ENCODE measurements at places on chromosomes 7 and 10.

DNA sequence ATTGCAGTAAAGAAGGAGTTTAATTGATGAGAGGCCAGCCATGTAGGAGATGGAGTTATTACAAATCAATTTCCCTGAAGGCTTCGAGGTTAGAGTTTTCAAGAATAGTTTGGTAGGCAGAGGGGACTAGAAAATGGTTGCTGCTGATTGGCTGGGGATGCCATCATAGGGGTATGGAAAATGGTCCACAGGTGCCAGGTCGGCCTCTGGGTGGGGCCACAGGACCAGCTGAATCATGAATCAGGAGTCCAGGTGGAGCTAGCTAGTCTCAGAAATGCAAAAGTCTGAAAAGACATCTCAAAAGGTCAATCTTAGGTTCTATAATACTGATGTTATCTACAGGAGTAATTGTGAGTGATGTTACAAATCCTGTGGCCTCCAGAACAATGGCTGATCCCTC lies 714.0 kb upstream of the GHITM start:
- no peak for DNase-seq

DNA sequence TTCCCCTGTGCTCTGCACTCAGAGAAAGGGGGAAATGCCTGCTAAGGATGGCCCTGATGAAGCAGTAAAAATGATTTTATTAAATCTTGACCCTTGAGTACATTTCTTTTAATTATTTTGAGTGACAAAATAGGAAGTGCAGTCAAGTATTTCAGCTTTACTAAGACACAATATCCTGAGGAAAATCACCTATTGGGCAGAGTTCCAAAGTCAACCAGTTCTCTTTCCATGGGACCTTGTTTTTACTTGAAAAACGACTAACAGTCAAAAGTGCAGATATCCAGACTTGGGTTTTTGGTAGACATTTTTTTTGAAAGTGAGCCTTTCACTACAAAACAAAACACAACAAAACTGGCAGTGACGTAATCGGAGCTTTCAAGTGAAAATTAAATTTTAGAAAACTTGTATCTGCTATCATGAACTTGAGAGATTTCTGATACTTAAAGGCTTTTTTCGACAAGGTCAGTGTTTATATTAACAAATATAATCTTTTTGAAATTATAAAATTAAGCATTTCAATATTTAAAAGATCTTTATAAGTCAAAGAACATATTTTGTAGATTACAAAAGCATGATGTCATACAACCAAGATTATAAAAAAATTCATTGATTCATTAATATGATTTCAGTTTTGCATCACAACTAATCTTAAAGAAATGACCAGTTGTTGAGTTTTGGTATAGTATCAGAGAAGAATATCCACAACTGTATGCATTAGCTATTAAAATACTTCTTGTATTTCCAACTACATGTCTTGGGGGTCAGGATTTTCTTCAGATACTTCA lies 513.8 kb upstream of the AKR1E2 start:
- DNase-seq: no peak

DNA sequence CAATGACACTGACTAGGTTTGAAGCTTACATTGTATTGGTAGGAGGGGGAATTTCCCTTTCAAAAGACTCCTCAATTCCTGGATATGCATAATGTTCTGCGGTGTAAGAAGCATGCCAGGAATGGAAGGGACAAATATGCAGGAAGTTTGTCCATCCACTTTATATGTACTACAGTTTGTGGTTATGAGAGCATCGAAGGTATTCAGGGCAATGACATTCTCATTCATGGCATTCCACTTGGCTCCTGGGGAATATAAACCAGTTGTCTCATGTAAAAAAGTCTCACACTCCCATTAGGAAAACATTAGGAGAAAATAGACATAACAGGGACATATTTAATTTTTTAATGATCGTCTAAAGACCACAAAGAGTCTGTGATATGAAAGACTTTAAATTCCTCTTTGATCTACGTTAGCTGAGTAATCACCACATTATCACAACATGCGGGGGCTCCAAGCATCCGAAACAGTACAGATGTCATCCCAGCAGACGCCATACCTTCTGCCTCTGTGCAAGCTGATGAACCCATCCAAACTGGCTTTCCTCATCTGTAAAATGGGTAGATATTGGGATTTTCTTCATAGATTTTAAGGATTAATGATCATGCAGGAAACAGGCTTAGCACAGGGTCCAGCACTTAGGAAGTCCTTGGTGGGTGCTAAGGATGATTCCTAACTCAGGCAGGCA lies 675.3 kb downstream of the INHBA start:
- DNase-seq: peak; percentile 31

DNA sequence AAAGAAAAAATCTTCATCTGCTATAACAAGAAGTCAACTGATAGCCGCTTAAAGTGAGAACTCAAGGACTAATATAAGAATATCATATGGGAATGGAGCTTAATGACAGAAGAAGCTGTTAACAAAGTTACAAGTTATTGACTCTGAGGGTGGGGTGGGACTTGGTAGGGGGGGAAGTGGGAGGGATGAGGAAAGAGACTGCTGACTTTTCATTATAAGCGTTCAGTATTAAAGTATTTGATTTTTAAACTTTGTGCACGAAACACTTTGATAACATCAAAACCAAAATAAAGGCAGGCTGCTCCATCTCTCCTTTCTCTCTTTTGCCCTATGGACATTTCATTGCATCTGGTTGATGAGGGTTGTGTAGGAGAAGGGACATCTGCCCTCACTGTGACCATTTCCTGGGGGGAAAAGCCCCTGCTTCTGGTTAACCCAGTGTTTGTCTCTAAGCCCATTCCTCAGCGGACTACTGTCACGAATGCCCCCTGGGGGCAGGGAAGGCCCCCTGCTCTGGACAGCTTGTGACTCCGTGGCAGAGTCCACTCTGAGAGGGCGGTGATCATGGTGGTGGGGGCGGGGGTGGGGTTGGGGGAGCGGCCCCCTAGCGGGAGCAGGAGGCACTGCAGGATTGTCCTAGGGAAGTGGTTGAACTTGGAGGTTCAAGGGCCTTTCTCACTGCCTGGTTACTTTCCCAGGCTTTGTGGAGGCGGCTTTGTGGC lies 17.4 kb downstream of the SLC13A4 start:
- peak; percentile 40 for DNase-seq

GRCh38 chr10:50422259-50422658 lies 170.9 kb upstream of the ASAH2 start:
- DNase-seq: no peak

DNA sequence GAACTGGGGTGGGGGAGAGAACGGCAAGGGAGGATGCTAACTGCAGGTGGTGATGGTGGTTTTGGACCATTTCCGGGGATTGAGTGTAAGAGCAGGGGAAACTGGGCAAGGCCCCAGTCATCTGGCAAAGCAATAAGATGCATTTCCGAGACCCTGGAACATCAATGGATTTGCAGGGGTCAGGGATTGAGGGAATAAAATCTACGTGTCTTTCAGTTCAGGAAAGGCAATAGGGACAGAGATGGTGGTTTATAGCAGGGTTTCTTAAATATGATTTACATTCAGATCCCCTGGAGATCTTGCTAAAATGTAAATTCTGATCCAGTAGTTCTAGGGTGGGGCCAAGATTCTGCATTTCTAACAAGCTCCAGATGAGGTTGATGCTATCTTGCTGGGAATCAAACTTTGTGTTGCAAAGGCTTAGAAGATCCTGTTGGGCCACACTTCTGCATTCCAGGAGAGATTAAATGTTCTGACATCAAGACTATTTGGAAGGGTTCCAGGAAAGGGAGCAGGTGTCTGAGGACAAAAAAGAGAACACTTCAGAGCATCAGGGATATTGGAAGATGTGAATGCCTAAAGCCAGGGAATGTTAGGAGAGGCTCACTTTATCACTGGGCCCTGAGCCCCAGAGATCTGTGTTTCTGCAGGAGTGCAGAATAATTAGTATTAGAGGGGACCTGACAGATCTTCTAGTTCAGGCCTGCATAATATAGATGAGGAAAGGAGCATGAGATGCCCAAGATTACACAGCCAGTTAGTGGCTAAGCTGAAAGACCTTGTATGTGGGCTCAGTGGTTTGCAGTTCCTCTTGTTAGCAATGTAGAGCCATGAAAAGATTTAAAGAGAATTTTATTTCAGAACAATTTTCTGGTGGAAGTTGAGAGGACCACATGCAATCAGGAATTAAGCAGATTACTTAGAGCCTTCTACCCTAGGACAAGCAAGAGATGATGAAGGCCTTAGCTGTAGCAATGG lies 32.4 kb downstream of the BLNK start:
- DNase-seq: peak; percentile 31

DNA sequence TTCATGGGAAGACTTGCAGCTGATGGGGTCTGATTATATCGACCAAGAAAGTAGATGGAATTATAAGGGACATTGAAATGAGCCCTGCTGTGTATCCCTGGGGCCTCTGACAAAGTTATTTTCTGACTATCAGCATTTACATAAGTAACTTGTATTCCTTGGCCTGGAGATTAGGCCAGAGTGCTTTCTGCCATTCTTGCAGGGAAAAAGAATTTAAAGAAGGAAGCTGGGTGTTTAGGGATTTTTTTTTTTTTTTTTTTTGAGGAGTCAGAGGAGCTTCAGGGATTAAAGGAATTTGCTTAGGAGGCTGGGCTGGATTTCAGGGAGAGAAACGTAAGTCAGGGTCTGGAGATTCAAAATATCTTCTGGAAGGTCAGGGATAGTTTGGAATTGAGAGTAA lies 4.6 kb downstream of the SPAM1 start:
- DNase-seq: no peak

- DNase-seq: no peak
Observed at GRCh38 chr7:72781161-72781560, 46.8 kb downstream of the TYW1B start.

DNA sequence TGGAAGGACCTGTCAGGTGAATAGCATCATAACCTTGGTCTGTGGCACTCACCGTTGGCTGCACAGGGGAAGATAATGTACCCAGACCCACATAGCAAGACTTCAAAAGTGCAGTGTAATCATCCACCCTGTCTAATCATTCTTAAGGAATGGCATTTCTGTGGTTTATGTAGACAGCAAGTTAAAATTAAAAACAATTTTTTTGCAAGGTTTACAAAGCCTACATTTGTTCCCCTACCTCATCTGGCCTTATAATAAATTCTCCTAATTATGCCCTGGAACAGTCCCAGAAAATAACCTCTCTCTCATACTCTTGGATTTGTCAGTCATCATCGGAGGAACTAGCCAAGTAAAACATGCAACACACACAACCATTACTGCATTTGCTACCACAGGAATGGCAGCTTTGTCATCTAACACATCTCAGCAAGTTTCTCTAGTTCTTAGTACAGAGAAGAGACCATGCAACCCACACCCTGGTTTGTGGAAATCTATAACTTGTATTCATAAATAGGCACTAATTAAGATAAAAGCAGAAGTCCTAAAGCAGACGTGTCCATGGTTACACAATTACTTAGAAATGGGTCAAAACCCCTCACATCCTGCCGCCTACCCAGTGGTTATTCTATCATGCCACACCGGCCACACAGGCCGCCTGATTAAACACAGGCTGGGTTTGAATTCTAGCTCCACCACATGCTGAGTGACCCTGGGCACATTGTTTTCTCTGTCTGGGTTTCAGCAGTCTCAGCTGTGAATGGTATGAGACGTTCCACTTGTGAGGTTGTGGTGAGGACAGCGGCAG lies 19.1 kb downstream of the ABLIM1 start:
- no peak for DNase-seq

GRCh38 chr10:7634142-7634894 lies 32.4 kb downstream of the ITIH5 start:
- DNase-seq: no peak

GRCh38 chr7:39678930-39679709 lies 55.7 kb downstream of the RALA start:
- DNase-seq: no peak

GRCh38 chr7:138436388-138436787 lies 23.7 kb upstream of the TRIM24 start:
- DNase-seq: no peak

DNA sequence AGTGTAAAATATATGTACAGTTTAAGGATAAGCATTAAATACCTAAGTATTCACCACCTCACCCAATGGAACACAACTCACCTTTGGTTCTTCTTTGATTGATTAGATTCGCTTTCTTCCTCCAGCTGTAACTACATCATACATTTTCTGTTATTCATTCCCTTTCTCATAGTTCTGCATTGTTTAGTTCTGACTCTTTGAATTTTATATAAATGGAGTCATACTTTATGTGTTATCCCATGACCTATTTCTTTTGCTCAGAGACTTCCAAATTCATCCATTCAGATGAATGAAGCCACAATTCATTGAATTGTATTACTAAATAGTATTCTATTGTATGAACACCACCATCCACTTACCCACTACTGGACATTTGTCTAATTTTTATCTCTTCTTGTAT lies 12.3 kb downstream of the THNSL1 start:
- no peak for DNase-seq

- DNase-seq: no peak
Observed at GRCh38 chr7:99000904-99001465, 122.7 kb downstream of the TRRAP start.

- peak; percentile 88 for DNase-seq
Observed at GRCh38 chr10:68301790-68302502, 29.9 kb upstream of the HNRNPH3 start.

DNA sequence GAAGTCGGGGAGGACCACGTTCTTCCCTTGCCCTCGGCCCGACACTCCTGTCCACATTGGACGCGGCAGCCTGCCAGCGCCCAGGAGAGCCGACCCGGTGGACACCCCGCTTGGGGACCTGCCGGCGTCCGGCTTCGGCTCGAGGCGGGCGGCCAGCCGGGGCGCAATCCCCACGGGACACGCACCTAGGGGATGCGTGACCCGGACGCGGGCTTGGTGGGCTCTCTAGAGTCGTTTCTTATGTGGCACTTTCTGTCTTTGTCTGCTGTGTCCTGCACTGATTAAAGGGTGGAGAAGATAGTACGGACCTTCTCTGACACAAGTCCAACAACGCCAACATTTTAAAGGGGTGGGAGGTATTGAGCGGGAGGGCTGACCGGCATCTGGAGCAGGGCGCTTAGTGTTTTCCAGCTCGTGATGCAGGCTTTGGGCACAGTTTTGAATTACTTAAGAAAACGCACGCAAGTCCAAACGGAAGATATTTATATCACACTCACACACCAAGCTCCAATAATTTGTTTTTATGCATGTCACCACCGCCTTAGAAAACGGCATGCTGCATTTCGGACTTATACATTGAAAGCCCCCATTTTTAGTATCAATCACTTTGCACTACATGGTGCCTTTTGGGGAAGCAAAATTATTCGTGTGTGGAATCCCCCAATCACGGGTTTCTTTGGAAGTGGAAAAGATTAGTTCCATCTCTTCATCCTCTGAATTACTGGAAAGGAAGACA lies 3.9 kb upstream of the SPAG6 start:
- DNase-seq: peak; percentile 27

DNA sequence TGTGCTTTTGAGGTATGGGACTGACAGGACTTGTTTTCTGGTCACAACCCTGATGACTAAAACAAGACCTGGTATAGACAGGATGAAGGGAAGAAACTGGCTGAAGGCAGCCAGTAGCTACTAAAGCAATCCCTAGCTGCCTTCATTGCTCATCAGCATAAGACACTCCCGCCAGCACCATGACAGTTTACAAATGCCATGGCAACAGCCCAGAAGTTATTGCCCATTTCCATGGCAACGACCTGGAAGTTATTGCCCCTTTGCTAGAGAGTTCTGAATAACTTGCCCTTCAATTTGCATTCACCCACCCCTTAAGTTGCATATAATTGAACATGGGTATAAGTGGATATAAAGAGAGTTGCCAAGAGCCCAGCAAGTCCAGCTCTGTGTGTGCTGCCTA lies 169.6 kb upstream of the FAM171A1 start:
- no peak for DNase-seq

GRCh38 chr7:82624337-82624736 lies 180.8 kb upstream of the CACNA2D1 start:
- no peak for DNase-seq
